ENCODE measurements at places on chromosomes 6 and 20.

- DNase-seq, result no peak
Observed at GRCh38 chr6:138594758-138595140, 95.5 kb upstream of the NHSL1 start.

DNA sequence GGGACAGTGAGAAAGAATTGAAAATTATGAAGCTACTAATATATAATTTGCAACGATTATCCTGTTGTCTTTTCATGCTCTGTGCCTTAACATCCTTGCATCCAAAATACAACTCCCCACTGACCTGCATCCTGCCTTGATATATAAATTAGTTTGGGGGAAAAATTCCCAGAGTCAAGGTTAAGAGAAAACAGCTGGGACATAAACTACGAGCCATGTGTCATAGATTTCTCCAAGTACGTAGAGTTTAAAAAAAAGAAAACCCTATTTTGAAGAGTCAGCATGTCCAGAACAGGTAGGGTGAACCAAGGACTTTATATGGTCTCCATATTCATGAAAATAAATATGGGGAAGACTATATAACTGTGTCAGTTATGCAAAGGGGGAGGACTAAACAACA is 123.8 kb upstream of the MARCKS start:
- DNase-seq, result no peak

GRCh38 chr6:81969011-81969410 is 216.5 kb upstream of the TENT5A start:
- DNase-seq, result no peak

DNA sequence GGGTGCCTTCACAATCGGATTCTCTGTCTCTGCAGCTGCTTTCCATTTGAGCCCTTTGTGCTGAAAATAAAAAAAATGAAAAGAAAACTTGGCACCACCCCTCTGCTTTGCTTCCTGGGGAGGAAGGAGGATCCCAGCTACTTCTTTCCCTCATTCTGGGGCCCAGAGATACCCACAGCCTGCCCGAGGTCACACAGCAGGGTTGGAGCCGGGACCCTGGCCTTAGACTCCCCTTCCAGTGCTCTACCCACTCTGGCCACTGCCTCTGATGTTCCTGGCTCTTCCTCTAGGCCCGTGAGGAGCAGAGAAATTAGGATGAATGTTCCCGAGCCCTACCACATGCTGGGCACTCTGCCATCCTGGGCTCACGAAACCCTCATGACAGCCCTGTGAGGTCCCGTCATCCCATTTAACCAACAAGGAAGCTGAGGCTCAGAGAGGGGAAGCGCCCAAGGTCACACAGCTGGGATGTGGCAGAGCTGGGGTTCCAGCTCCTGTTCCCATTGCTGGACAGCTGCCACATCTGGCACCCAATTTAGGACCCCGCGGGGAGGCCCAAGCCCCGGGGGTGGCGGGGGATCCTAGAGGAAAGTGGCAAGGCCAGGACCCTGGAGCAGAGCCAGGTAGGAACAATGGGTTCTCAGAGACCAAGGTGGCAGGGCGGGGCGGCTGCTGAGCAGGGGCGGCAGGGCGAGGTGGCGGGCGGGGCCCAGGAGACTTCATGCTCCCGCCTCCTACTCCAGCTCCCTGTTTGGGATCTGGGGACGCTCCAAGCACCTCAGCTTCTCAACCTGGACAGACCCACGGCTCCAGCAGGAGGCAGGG is 76.6 kb downstream of the CEBPB start:
- DNase-seq, result peak; percentile 62

- DNase-seq, result no peak
Observed at GRCh38 chr20:46204594-46205186, 86.6 kb downstream of the CD40 start.

GRCh38 chr6:105274678-105275077 is 94.9 kb upstream of the POPDC3 start:
- DNase-seq, result no peak

- no peak for DNase-seq
Observed at GRCh38 chr20:18688676-18689075, 100.8 kb downstream of the DTD1 start.

- no peak for DNase-seq
Observed at GRCh38 chr20:37610203-37610798, 82.6 kb upstream of the BLCAP start.

- DNase-seq, result no peak
Observed at GRCh38 chr6:106847116-106847515, 127.4 kb downstream of the CD24 start.

DNA sequence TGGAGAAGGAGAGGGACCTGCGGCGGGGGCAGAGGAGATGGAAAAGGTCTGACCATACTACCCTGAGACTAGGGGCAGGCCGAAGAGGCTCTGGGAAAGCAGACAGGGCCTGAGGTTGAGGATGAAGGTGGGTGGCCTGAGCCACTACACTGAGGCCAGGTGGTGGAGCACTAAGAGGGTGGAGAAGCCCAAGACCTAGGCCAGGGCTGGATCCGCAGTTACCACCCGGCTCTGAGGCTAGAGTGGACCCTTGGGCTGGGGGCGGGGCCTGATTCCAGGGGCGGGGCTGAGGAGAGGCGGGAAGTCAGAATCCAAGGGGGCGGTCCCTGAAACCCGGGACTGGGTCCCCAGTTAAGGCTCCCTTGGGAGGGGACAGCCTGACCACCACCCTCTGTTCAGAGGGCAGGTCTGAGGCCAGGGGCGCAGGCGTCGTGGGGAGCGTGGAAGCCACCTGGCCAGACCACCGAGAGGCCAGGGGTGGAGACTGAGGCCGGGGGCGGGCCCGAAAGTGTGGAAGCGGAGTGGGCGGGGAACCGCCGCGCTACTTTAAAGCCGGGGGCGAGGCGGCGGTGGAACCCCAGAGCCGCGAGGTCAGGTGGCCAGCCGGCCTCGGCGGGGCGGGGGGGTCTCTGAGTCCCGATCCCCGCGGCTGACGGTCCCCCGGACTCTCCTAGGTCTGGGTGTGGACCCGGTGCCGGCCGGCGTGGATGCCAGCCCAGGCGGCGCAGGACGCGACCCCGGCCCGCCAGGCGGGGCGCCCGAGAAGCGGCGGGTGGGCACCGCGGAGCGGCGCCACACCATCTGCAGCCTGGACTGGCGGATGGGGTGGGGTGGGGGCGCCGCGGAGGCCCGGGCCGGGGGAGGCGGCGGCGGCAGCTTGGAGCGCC is 8.3 kb downstream of the CCM2L start:
- peak; percentile 58 for DNase-seq

DNA sequence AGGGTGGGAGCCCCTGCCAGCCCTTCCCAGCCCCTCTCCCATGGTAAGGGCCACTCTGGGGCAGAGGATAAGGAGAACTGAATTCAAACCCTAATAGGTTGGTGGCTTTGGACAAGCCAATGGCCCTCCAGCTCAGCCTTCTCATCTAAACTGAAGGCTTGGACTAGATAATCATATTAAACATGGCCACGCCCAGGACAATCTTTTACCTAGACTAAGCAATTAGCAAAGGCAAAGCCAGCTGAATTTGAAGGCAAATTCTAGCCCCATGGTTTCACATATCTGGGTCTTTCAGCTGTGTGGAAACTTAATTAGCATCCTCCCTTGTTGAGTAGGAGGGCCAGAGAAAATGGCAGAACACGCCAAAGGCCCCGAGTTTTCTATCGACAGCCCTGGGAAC is 10.7 kb downstream of the SLC22A23 start:
- no peak for DNase-seq

DNA sequence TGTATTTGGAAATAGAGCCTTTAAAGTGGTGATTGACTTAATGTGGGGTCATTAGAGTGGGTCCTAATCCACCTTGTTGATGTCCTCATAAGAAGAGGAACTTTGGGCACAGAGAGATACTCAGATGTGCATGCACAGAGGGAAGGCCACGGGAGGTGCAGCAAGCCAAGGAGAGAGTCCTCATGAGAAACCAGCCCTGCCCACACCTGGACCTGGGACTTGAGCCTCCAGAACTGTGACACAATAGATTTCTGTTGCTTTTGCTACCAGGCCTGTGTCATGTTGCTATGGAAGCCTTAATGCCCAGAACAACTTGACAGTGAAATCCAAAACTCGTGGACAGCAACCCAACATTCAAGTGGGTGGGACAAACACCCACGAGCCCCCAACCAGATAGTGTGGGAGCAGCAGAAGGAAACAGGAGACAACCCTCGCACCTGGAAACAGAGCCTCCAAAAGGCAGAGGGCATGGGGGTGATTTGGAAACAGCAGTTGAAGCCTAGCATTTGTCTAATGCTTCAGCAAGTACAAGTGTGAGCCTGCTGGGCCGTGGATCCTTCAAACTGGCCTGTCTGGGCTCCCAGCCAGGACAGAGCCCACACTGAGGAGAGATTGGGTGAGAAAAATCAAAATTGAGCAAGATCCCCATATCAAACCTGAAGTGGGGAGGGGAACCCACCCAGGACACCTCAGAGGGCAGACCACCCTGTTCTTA is 201.0 kb upstream of the CST7 start:
- DNase-seq, result no peak

DNA sequence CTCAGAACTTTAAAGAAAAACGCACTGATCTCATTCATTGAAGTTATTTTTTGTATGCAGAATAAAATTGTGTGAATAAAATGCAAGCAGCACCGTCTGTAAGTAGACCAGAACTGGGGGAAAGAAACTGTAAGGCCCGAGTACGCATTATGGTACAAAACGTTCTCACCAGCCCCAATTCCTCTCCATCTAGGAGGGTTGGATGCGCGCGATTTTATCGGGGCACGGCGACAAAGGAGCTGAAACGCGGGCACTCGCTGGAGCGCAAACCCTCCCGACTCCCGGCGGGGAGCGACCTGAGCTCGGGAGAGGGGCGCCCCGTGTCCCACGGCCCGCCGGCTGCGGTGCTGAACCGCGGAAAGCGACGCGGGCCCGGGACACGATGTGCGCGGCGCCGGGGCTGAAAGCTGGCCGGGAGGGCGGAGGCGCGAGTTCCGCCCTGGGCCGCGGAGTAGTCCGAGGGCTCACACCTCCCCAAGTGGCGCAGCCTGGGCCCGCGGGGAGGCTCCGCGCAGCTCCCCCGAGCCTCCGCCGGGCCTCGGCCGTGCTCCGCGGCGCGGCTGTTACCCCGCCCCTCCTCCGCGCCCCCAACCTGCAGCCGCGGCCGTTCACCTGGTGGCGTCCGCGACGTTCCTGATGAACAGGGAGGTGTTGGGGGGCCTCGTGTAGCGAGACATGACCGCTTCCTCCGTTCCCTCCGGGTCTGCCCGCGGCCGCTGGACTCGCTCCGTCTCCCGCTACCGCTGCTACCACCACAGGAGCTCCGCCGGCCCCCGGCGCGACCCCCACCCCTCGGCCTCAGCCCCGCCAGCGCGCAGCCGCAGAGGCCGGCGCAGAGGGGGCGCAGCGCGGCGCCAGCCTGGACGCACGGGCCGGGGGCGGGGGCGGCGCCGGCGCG is at the start of gene SRSF12:
SRSF12 (minus strand) TSS at position 861 of the 898 bp plus-strand sequence; CDS start at position 677, 184 bp downstream.
- peak; percentile 30 for DNase-seq

GRCh38 chr6:158609455-158610155 is 34.9 kb downstream of the DYNLT1 start:
- DNase-seq, result no peak

GRCh38 chr6:36916126-36916525 is 30.4 kb downstream of the C6orf89 start:
- DNase-seq, result no peak

DNA sequence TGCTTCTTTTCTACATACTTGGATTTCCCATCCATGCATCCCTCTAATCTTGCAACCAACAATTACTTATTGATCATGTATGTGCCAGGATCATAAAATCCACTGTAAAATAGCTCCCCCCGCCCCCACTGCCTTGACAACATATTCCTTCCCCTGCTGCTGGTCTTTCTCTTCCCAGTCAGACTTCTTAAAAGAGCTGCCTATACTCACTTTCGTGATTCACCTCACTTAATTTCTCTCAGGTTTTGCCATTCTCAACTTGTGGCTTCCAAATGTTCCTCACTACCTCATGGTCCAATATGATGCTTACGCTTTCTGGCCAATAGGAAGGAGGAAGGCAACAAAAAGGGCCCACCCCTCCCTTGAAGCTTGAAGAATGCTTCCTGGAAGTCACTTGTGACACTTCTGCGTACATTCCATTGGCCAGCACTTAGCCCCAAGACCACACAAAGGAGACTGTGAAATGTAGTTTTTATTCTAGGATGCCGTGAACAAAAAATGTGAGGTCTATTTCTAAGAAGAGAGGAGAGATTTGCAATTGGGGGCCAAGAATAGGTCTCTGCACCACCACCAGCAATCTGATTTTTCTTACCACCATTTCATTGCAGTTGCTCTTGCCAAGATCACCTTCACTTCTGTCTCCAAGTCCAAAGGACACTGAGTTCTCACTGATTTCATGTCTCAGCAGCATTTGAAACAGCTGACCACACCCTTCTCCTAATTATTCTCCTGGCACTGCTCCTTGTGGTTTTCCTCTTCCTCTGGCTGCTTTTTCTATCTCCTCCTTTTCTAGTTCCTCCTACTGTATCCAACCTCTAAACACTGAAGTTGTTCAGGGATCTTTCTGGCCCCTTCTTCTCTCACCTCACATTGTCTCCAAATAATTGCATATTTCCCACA is 30.8 kb downstream of the CD164 start:
- DNase-seq, result no peak

DNA sequence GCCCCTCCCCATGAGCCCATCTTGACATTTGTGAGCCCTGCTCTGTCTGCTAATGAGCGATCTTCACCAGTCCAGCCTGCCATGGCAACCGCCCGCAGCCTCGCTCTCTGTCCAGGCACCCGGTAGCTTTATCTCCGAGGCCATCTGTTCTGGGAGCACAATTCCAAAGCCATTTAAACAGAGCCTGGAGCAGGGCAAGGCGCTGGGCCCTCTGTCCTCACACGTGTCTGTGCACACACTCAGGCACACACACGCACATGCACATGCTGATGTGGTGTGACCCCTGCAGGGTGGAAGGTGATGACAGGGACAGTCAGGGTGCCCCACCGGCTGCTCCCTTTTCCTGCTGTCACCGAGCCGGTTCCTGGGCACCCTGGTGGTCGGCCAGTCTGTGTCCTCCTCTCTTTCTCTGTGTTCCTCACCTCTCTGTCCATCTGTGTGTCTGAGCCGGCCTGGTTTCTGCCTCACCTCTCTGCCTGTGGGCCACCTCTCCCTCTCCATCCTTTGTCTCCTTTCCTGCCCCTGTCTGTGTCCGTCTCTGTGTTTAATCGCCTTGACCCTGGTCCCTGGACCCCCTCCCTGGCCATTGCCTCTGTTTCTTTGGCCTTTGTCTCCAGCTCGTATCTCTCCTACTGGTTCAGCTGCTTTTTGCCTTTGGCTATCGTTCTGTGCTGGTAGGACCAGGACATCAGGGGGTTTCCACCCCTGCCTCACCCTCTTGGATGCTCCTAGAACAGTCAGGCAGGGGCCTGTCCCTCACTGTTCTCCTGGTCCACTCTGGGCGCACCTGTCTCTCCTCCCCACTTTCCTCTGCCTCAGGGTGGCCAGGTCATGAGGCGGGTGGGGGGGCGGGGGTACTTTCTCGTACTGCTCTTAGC is 8.8 kb upstream of the MYT1 start:
- DNase-seq, result no peak

All from left ventricle myocardium inferior (tissue), 1 donor.